Stimulated activated CD4-positive, alpha-beta T cell treated with anti-CD3 and anti-CD28 coated beads, Interleukin-4, amount 100 ng/mL, for 4 hours (primary cell): ENCODE measurements at places on chromosomes 7 and 10.
A peak's percentile ranks its signal among the peaks of the same experiment; 100 is the strongest.

GRCh38 chr7:146858690-146859089 lies 742.1 kb downstream of the CNTNAP2 start:
- no peak for DNase-seq

GRCh38 chr10:8594711-8595110 lies 540.2 kb downstream of the GATA3 start:
- no peak for DNase-seq

DNA sequence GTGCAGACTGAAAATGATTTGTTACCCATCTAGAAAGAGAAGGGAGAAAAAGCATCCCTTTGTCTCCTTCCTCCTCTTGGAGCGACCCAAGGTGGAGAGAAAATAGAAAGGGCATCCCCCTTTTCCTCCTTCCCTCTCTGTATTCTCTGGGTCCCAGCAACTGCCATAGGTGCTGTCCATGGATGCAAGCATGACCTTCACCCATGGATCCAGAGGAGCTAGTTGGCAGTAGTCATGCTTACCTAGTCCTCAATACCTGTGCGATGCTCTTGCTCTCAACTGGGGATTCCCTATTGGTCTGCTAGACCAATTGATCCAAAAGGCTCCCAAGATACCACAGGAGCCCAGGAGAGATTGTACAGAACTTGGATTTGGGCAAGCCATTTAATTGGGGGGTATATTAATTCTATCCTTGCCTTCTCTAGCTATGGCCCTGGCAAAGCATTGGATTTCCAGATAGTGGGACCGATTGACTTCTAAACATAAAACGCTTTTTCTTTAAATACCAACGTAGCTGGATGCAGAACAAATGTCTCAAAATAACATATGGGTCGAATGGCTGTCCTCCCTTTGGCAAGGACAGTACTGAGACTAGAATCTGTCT lies 547.8 kb upstream of the IGFBP3 start:
- DNase-seq, result no peak

DNA sequence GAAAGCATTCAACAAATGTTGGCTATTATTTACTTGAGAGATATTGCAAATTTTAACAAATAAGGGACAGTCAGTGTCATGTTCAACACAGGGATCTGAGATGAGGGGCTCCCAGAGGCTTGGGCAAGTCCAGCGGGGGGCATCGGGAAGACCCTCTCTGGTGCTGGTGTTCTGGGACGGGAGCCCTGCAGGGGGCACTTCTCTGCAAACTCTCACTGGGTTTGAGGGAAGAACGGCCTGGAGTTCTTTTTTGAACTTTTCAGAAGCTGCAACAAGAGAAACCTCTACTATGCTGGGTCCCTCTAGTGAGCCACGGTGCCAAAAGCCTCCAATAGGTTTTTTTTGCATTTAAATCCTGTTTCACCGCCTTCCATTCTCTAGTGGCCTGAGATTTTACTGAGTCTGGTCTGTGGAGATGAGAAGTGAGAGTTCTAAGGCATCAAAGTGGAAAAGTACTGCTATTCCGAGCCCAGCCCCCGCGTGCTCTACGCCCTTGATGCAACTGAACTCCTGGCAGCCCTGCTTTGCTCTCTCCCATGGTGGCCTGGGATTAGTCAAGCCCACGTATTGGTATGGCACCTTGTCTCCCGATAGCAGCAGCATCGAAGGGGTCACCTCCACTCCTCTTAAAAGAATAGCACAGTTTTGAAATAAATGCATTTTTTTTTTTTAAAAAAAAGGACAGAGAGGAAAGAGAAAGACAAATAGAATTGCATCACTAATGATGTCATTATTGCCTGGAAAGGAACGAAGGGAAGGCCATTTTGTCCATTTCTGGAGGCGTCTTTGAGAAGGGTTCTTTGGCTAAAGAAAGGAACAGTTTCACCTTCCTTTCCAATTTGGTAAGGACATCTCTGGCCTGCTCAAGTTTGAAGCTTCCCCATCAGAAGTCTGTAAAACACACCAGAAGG lies 43.5 kb downstream of the CLEC2L start:
- no peak for DNase-seq

GRCh38 chr10:5563991-5564536 lies 39.3 kb downstream of the CALML3 start:
- DNase-seq, result peak; percentile 43

DNA sequence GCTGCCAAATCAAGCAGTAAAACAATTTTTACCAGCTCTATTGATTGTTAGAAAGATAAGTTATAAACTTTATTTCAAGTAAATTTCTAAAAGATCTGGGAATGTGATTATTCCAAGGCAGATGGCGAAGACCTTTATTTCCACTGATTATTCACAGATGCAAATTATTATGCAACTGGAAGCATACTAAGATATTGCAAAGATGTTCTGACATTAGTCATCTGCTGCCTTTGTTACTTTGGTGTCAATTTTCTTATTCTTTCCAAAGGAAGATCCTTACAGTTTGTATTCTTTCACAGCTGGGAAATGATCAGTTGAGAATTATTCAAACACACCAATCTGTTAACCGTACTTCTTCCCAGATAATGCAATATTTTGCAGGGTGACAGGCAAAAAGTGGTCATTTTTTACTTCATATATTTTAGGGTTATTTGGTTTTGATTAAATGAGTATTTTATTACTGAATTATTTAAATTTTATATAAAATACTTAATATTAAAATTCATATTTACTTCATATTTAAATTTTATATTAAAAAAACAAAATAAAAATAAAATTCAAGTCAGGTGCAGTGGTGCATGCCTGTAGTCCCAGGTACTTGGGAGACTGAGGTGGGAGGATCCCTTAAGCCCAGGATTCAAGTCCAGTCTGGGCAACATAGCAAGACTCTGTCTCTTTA lies 171.3 kb downstream of the FZD1 start:
- no peak for DNase-seq

DNA sequence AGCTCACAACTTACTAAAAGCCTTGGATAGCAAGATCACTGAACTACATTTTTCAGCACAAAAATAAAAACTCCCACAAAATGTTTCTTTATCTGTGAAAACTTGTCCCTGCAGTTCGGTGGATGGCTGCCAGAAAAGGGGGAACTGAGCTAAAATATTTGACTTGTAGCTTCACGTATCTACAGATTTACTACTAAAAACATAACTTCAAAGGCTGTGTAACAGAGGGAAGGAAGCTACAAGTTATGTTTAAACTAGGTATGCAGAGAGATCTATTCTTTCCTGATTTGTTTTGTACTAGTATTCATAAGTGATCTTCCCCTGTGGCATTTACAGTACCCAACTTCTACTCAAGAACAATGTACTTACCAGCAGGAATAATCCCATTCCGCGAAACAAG lies 25.1 kb downstream of the SGCE start:
- no peak for DNase-seq

GRCh38 chr10:33817605-33818004 lies 483.1 kb upstream of the NRP1 start:
- no peak for DNase-seq

DNA sequence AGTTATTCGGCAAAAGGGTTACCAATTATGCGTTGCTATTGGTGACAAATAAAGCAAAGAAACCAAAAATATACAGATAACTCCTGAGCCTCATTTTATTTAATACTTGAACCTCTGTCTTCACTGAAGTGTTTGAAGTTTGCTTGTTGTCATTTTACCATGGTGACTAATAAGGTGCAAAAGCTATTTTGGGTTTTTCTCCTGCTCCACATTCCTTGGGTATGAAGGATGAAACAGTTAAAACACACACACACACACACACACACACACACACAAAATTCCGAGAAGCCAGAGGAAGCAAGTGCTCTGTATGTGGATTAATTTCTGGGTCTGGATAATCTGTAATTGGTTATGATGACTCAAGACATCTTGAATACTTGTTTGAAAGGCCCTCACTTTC lies 246.5 kb downstream of the COBL start:
- DNase-seq, result no peak

GRCh38 chr10:79438021-79438698 lies 7.3 kb downstream of the ZCCHC24 start:
- DNase-seq, result no peak

DNA sequence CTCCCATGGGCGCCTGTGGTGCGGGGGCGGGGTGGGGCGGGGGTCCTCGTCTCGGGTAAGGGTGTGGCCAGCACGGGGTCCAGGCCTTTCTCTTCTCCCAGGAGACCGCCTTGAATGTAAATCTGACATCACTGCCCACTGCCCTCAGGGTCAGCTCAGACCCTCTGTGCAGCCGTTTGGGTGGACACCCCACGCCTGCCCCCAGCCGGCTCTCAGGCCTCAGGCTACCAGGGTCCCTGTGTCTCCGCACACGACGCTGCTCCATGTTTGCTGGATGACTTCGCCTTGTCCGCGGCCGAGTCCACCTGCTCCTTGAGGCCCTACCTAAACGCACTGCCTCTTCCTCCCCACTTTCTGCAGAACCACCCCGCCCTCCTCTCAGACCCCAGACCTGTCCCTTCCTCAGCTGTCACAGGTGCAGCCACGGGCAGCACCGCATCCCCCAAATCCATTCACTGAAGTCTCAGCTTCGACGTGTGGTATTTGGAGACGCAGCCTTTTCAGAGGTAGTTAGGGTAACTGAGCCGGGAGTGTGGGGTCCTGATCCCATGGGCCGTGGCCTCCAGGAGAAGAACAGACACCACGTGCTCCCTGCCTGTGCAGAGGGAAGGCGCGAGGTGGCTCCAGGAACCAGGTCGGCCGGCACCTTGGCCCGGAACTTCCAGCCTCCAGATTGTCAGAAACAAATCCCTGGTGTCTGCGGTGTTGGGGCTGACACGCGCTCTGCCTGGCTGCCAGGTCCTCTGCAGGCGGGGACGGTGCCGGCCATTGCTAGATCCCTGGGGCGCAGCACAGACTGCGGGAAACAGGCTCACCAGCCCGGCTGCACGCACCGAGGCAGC lies 97.4 kb upstream of the DIP2C start:
- DNase-seq, result no peak

GRCh38 chr7:27875832-27876231 lies 135.9 kb downstream of the TAX1BP1 start:
- DNase-seq, result no peak

DNA sequence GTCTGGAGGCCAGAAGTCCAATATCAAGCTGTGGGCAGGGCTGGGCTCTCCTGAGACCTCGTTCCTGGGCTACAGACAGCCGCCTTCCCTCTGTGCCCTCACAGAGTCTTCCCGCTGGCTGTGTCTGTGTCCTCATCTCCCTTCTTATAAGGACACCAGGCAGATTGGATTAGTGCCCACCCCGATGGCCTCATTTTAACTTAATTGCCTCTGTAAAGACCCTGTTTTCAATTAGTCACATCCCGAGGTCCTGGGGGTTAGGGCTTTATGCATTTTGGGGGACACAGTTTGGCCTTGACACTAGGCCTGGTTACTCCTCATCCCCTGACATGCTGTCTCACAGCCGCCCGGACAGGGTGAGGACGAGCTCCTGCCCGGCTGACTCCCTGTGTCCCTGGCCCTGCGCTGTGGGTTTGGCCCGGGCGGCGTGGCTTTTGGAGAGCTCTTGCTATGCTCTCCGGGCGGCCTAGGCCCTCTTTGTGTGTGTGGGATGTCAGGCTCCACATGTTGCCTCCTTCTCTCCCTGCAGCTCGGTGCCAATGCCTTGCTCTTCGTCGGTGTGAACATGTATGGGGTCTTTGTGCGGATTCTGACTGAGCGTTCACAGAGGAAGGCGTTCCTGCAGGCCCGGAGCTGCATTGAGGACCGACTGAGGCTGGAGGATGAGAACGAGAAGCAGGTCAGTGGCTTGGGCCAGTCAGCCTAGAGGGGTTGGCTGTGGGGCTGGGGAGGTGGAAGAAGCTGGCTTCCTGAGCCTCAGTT lies 18.2 kb downstream of the ADCY1 start:
- DNase-seq, result no peak

DNA sequence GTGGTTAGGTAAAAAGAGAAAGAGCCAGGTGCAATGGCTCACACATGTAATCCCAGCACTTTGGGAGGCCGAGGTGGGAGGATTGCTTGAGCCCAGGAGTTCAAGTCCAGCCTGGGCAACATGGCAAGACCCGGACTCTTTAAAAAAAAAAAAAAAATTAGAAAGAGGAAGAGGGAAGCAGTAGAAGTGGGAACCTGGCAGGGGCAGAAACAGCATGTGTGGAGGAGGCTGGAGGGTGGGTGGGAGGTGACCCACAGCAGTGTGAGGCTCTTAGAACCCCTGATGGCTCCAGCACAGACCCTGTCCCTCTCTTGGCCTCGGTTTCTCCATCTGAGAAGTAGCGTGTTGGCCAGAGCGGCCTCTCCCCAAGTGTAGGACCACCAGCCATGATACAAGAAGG lies 4.9 kb upstream of the CCL24 start:
- DNase-seq, result no peak

- no peak for DNase-seq
Measured at GRCh38 chr7:112452102-112452888, 2.0 kb downstream of the IFRD1 start.

- DNase-seq, result no peak
Measured at GRCh38 chr7:143975617-143976016, 21.0 kb downstream of the OR2F1 start.

GRCh38 chr10:69703766-69704630 lies 74.0 kb downstream of the FAM241B start:
- no peak for DNase-seq

DNA sequence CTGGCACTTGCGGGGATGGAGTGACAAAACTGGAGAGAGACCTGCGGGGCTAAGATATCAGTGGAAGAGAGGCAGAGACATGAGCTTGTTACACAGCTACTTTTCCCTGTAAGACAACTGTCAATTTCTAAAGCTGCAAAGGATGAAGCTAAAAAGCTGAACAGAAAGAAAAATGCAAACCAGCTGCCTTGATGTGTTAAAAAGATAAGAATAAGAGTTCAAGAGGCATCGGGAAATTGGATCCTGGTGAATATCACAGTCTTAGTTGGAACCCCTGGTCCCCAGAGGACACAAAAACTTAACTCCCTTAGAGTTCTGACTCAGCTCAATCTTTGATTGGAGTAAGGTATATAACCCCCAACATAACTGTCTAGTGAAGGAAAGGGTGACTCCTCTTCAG lies 38.8 kb downstream of the VPS41 start:
- DNase-seq, result no peak

DNA sequence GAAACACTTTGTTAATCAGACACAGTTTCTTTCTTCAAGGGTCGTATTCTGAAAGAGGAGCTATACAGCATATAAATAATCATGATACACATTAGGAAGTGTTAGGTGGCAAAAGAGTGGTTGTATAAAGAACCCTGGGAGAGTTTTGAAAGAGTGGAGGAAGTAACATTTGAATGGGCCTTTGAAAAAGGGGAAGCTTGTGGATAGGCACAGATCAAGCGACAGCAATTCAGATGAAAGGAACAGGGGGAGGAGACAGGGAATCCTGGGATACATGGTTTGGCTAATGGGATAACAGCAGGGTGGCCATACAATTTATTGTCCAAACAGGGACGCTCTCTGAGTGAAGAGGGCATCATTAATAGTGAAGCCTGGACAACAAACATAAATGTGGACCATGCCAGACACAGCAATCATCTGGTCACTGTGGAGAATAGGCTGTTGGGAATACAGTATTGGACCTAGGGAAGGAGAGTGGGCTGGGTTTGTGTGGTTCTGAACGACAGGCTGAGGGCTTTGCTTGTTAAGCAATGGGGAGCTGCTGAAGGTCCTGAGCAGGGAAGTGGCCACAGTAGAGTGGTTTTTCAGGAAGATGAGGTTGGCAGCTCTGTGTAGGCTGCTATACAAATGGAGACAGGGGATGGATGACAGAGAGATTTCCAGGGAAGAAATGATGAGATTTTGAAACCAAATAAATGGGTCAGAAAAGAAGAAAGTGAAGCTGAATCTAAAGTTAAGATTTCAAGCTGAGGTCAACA lies 75.9 kb downstream of the ICA1 start:
- no peak for DNase-seq
